ENCODE measurements at places on chromosomes 13 and 19. TPM values are rescaled to one million over a fixed set of nuclear protein-coding genes. Genes with fewer than 3 reads are reported as not detected.

Gene LGALS7B
- not detected for total RNA-seq

Gene ZFR2
- total RNA-seq: not detected

Gene EBPL
- total RNA-seq: 82.3 TPM

Gene SPACA7
- total RNA-seq: not detected

Gene NR2F6
- total RNA-seq: 68.1 TPM

Gene GZMM
- not detected for total RNA-seq

Gene PPM1N
- total RNA-seq: 1.1 TPM
